ENCODE measurements at places on chromosomes 16 and 17.

- peak; percentile 42 for DNase-seq
These were observed 13.2 kb upstream of the TMEM100 start for GRCh38 chr17:55735731-55736405.

DNA sequence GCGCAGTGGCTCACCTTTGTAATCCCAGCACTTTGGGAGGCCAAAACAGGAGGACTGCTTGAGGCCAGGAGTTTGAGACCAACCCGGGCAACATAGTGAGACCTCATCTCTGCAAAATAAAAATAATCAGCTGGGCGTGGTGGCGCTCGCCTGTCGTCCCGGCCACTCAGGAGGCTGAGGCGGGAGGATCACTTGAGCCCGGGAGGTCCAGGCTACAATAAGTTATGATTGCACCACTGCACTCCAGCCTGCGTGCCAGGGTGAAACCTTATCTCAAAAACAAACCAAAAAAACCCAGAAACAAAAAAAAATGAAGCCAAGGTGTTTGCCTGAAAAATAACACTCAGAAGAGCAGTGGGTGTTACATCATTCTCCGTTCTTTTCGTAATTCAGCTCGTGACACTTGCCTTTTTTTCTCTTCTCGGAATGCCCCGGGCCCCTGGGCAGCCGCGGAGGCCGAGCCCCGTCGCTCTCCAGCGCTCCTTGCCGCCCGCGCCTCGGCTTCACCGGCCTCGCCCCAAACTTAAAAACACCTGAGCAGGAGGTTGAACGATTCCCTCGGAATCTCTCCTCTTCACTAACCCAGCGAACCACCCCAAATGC, 17.0 kb downstream of the PRCD start:
- DNase-seq = peak; percentile 70

- peak; percentile 0 for DNase-seq
These were observed 540.4 kb upstream of the CDH11 start for GRCh38 chr16:65662256-65662655.

DNA sequence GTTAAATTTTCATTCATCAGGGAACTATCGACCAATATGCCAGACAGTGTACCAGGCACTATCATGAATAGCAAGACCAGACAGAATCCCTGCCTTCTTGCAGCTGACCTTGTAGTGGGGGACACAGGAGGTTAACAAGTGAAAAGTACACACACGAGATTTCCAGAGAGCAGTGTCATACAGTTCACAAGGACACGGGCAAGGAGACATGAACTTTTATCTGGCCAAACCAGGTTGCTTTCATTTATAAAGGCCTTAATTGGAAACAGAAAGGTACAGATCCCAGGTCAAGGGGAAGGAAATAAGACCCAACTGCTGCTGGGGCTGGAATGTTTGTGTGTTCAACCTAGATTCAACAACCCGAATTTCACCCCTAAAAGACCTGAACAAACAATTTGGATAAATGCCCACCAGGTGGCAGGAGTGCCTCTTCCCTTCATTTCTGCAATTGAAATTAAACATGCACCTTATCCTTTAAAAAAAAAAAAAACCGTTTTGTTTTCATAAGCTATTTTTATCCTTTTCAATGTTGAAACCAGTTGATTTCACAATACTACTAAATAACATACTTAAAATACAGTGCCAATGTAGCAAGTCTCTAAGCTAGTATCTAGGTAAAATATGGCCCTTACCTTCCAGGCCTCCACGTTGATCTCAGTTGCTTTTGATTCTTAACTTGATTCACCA, 65.9 kb downstream of the EMP2 start:
- peak; percentile 35 for DNase-seq

DNA sequence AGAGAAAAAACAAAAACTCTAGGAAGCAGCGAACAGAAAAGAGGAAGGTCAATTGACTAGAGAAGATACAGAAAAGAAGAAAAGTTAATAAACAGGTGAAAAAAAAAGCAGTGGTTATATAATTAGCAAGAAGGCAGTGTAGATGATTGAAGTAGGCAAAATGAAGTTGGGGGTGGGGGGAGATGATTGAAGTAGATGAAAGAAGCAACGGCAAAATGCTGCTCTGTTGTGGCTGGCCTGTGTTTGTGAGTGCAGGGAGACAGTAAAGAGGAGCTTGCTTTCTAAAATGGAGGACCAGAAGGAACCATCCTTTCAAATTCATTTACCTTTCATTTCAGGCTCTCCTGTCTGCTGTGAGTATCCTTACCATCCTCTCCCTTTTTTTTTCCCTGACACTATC, 3.6 kb downstream of the EVI2B start:
- DNase-seq = no peak

- no peak for DNase-seq
These were observed 2051.3 kb downstream of the TP53TG3F start for GRCh38 chr16:35510701-35511100.
